T follicular helper cell (primary cell): ENCODE measurements at places on chromosomes 16 and 17.

- no peak for DNase-seq
Measured at GRCh38 chr17:59498530-59499307, 66.7 kb upstream of the DHX40 start.

GRCh38 chr16:86512860-86513470, 2.6 kb downstream of the FOXF1 start:
- DNase-seq: no peak

DNA sequence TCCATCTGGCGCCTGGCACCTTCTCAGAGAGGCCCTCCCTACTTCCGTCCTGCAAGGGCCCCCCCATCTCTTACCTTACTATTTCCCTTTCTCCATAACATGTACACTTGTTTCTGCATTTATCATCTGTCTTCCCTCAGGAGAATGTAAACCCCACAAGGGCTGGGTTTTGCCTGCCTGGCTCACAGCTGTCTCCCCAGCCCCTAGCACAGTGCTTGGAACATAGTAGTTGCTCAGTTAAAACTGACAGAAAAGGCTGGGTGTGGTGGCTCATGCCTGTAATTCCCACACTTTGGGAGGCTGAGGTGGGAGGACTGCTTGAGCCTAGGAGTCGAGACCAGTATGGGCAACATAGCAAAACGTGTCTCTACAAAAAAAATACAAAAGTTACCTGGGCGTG, 5.7 kb upstream of the SNN start:
- no peak for DNase-seq

- peak; percentile 63 for DNase-seq
Measured at GRCh38 chr17:1629504-1630310, 1.1 kb upstream of the SLC43A2 start.

DNA sequence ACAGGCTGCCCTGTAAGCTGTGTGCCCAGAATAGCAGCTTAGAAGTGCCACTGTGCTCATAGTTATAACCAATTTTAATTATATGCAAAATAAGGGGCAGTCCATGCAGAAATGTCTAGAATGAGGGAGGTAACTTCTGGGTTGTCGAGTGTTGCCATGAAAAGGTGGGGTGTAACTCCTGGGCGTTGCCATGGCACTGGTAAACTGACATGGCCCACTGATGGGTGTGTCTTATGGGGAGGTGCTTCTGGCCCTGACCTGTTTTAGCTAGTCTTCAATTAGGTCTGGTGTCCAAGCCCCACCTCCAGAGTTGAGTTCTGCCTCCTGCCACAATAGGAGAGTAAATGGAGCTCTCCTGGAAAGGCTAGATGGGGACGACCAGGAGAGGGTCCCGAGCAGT, 120.6 kb downstream of the SALL1 start:
- DNase-seq: no peak

GRCh38 chr17:57447357-57447989, 191.2 kb downstream of the MSI2 start:
- DNase-seq: no peak
